ENCODE measurements at places on chromosomes 3 and 15. TPM values are rescaled to one million over a fixed set of nuclear protein-coding genes. Genes with fewer than 3 reads are reported as not detected.

DNA sequence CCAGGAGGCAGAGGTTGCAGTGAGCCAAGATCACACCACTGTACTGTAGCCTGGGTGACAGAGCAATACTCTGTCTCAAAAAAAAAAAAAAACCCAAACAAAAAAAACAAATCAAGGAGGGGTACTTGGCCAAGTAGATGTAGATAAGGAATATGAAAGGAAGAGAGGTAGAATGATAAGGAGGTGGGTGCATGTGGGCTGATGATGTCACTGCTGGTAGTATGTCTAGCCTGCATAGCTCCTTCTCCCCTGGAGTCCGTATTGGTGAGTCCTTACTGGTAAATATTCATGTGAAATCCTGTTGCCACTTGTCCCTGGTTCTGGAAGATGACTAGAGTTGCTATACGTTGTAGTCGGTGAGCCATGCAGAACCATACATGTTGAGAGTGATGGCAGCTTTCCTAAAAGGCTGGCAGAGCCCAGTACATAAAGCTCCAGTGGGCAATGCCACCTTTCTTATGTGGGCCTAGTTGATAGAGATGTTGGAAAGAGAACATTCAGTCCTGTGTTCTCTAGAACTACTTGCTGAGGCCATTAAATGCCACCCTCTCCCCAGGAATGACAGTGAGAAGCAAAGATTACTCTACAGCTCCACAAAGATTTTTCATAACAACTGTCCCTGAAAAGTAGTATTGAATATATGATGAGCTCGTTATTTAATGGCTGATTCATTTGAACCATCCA lies 11.0 kb downstream of the KAT2B start:
- H3K27me3 ChIP-seq, result no peaks in the 10 kb centered on the region
- H3K27ac ChIP-seq, result no peak overlapping the region
- no peak for DNase-seq
- H3K36me3 ChIP-seq, result peaks cover 14% of the 10 kb centered on the region
- H3K4me1 ChIP-seq, result peaks cover 56% of the 10 kb centered on the region

DNA sequence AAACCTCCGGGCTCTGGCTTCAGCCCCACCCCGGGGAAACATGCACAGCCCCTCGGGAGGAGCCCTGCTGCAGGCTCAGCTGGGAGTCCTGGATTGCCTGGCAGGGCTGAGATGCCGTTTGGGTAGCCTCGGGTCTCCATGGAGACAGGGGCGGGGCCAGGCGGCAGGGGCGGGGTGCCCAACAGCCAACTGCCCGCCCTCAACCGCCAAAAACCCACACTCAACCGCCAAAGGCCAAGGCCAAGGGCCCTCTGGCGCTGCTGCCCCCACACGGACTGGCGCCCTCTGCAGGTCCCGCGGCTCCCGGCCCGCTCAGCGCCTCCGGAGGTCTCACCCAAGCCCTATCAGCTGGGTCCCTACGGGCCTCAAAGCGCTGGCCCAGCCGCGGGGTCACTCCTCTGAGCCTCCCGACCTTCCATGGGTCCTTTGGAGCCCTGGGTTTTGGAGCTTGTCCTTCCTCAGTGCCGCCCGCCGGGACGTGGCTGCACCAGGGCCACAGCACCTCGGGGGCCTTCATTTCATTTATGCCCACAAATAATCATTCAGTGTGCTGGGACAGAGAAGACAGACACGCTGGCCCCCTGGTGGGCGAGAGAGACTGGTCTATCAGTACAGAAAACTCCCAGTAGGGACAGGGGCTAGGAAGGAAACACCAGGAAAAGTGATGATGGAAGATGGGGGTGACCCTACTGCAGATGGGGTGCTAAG lies 33.5 kb upstream of the ACAD9 start:
- peak overlapping the region; percentile 87 for H3K27ac ChIP-seq
- no peaks in the 10 kb centered on the region for H3K27me3 ChIP-seq
- no peaks in the 10 kb centered on the region for H3K36me3 ChIP-seq
- peak overlapping the region; percentile 61 for H3K4me3 ChIP-seq
- peaks cover 22% of the 10 kb centered on the region for H3K4me1 ChIP-seq

DNA sequence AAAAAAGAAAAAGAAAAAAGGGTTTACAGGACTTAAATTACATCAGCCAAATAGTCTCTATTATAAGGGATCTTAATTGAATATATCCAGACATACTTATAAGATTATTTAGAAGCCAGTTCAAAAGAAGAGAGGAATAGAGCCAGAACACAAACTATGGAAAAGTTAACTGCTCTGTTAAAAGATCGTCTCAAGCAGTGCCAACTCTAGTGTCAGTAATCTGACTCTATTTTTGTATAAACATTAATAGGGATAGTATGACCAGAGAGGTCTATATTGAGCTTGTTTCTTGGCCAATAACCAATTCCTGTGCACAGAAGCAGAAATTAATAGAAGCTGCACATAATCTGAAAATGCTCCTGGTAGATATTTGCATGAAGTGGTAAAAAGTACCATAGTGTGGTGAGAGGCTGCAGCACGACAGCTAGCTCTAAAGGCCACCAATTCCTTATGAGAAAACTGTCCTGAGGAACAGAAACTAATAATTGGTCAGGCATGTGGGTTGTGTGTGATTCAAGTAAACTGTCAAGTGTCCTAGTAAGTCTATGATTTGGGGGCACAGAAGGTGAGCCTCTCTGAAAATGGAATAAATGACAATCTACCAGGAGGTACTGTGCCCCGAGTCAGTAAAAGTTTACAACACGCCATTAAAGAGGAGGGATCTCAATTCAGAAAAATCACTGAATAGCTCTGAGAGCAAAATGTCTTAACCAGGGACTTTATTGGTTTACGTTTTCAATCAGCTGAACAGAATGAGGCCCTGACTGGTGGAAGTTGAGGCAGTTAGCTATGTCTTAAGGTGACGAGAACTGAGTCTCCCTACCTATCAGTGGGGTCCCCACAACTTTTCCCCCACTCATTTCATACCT lies 51.5 kb upstream of the NANOGP8 start:
- no peaks in the 10 kb centered on the region for H3K4me1 ChIP-seq
- H3K36me3 ChIP-seq, result no peaks in the 10 kb centered on the region
- H3K27ac ChIP-seq, result no peak overlapping the region
- DNase-seq, result no peak
- no peak overlapping the region for H3K4me3 ChIP-seq
- H3K27me3 ChIP-seq, result no peaks in the 10 kb centered on the region

DNA sequence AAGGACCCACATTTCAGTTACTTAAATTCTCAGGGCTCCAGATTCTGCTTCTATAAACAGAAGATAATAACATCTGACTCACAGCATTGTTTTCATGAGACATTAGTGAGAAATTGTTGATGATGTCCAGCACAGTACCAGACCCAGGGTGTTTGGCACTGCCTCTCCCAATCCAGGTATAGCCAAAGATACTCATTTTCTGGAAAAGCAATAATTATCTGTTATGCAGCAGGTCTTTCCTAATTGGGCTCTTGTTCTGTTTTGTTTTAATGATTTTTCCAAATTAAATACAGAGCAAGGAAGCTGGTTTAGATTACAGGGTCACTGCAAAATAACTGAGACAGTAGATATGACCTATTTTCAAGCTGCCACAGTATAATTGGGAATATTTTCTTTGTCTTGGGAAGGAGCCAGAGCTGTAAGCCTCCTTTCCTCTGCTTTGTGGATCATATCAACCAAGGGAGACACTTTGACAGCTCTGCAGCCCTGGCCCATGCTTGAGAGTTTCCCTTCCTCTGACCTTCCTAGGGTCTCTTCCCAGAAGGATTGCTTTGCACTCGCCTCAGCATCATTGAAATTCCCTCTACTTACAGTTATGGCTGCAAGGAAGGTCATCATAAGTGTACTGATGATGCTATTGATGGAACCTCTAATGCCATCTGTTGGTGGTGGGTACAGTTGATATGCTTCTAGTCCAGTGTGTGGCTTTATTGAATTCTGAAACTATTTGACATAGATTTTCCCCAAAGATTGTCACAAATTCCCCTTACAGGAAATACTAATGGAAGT lies 522.4 kb upstream of the ADAMTS9 start:
- H3K27ac ChIP-seq, result no peak overlapping the region
- no peaks in the 10 kb centered on the region for H3K27me3 ChIP-seq
- no peak overlapping the region for H3K4me3 ChIP-seq

- H3K4me1 ChIP-seq, result peaks cover 11% of the 10 kb centered on the region
- no peak overlapping the region for H3K4me3 ChIP-seq
- peaks cover 7% of the 10 kb centered on the region for H3K27me3 ChIP-seq
- no peak overlapping the region for H3K27ac ChIP-seq
- no peaks in the 10 kb centered on the region for H3K36me3 ChIP-seq
Measured at GRCh38 chr3:41169023-41169422, 30.3 kb upstream of the CTNNB1 start.

GRCh38 chr3:39804951-39805350 lies 4.5 kb upstream of the MYRIP start:
- H3K27ac ChIP-seq, result no peak overlapping the region
- no peak overlapping the region for H3K4me3 ChIP-seq
- DNase-seq, result no peak
- peaks cover 8% of the 10 kb centered on the region for H3K4me1 ChIP-seq

DNA sequence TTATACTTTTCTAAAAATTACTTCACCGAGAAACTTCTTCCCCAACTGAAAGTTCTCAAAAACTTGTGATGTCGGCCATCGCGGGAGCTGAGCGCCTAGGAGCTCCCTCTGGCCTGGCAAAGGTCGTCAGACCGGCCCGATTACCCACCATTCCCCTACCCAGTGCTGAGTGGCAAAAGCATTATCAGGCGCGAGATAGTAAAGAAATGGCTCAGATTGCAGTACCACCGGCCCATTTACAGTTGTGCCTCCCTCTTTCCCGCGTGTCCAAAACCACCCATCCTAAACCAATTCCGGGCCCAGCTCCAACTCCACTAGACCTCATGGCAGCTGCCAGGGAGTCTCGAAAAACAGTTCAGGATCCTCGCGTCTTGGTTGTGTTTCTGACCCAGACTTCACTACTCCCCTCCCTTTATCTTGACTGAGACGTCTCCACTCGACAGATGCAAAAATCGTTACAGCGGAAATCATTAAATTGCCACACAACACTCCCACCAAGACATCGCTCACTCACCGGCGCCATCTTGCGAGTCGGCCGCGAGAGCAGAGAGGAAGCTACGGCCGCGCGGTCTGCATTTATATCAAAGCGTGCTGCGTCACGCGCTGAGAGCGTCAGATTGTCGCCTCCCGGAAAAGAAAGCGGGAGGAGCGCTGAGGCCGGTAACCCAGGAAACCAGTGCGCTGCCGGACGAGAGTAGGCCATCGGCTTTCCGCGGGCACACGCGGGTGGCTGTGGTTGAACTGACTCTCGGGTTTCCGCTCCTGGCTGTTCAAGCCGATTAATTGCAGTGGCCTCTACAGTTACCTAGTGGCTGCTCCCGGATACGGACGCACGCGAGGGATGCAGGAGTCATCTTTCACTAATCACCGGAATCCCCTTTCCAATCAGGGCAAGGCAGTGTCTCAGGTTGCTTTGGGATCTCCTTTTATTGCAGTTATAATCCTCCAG lies at the start of gene RPL22L1:
Gene RPL22L1, minus strand, starts transcription at position 551 of the 949 bp plus-strand sequence. Its CDS starts 28 bp downstream, at position 523.
- H3K27ac ChIP-seq, result peak within 1 kb of the TSS; percentile 96
- peaks cover 36% of the 10 kb centered on the region for H3K36me3 ChIP-seq
- peaks cover 27% of the 10 kb centered on the region for H3K4me1 ChIP-seq
- DNase-seq, result peak; percentile 95
- no peaks in the 10 kb centered on the region for H3K27me3 ChIP-seq

DNA sequence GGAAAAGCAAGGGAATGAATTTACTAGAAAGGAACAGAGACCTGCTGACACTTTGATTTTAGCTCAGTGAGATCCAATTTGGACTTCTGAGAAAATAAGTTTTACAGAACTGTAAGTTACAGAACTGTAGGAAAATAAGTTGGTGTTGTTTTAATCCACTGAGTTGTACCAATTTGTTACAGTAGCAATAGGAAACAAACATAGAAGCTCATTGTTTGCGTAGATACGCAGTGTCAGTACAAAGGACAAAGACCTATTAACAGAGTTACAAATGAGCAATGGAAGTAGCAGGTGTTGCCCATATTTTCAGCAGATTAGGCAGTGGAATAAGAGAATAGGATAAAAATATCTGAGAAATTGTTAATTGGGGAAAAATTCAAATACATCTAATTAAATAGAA lies 385.8 kb upstream of the CNTN6 start:
- H3K4me3 ChIP-seq, result no peak overlapping the region
- no peak for DNase-seq
- H3K36me3 ChIP-seq, result no peaks in the 10 kb centered on the region
- no peak overlapping the region for H3K27ac ChIP-seq

Gene HCLS1
- total RNA-seq, result 350 TPM

Gene SCAANT1
- not detected for total RNA-seq

Gene HYAL2
- total RNA-seq, result 5.7 TPM

Gene SKOR1
- total RNA-seq, result 0.29 TPM

Data from activated CD4-positive, alpha-beta T cell treated with anti-CD3 and anti-CD28 coated beads, Interleukin-2, amount 10 ng/mL, durations not matched to agents 7 days and 5 days (primary cell).